ENCODE measurements at places on chromosomes 1 and 21. TPM values are rescaled to one million over a fixed set of nuclear protein-coding genes. Genes with fewer than 3 reads are reported as not detected.

- no peak for DNase-seq
These were observed 71.7 kb upstream of the WDR26 start for GRCh38 chr1:224506141-224506814.

DNA sequence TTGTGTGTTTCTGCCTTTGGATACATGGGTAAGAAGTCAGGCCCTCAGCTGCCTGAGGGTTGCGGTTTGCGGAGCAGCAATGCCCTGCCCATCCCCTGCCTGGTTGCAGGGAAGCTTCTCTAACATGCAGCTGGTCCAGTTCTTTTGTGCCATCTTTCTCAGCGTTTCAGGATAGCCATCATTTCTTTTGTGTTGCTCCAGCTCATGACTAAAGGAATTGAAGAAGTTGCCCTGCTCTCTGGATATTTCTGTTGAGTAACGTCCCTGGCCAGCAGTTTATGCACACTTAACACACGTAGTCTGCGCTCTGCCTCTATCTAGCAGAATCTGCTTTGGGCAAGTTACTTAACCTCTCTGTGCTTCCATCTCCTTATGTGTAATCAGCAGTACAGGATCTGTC lies 62.1 kb downstream of the DOP1B start:
- DNase-seq = no peak

- no peak for DNase-seq
These were observed 21.0 kb downstream of the B3GALT5 start for GRCh38 chr21:39633770-39634181.

GRCh38 chr1:244319283-244320132 lies 132.2 kb downstream of the ADSS2 start:
- no peak for DNase-seq

REN gene
- not detected for total RNA-seq
